Motor neuron (in vitro differentiated cells): ENCODE measurements at places on chromosomes 2 and 18. TPM values are rescaled to one million over a fixed set of nuclear protein-coding genes. Genes with fewer than 3 reads are reported as not detected.

- no peak for ATAC-seq
Observed at GRCh38 chr2:237479747-237480146, 7.3 kb upstream of the MLPH start.

GRCh38 chr18:54184836-54185235 lies 39.6 kb downstream of the MBD2 start:
- ATAC-seq: no peak

DNA sequence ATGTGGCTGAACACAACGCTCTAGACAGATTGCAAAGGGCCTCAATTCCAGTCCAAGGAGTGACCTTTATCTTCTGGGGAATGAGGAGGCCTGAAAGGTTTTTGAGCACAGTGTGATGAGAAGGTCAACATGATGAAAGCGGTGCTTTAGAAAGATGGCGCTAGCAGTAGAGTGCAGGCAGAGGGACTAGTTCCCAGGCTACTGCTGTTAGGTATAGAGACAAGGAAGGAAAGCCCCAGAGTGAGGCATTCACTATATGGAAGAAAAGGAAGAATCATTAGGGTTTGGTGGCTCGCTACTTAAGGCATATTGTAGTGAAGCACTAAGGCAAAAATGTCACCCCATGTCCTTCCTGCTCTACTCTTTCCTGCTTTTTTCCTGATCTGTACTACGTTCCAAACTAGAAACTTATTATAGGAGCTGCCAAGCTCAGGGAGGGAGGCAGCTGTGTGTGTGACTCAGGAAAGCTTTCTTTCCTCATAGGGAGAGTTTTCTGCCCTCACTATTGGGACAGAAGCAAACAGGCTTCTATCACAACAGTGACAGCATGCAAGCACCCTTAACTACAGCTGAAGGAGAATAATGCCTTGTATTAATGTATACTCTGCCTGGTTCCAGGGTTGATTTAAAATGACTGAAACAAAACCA lies 160.8 kb upstream of the CAVIN2 start:
- ATAC-seq: peak; percentile 65

- ATAC-seq: no peak
Observed at GRCh38 chr2:5942204-5942603, 250.0 kb downstream of the SOX11 start.

Gene KRCC1
- total RNA-seq: 11.4 and 11.6 TPM in 2 replicates

Gene PRADC1
- 13.3 and 13.9 TPM in 2 replicates for total RNA-seq

GRCh38 chr2:237041231-237041630 lies 44.5 kb upstream of the COPS8 start:
- no peak for ATAC-seq

DNA sequence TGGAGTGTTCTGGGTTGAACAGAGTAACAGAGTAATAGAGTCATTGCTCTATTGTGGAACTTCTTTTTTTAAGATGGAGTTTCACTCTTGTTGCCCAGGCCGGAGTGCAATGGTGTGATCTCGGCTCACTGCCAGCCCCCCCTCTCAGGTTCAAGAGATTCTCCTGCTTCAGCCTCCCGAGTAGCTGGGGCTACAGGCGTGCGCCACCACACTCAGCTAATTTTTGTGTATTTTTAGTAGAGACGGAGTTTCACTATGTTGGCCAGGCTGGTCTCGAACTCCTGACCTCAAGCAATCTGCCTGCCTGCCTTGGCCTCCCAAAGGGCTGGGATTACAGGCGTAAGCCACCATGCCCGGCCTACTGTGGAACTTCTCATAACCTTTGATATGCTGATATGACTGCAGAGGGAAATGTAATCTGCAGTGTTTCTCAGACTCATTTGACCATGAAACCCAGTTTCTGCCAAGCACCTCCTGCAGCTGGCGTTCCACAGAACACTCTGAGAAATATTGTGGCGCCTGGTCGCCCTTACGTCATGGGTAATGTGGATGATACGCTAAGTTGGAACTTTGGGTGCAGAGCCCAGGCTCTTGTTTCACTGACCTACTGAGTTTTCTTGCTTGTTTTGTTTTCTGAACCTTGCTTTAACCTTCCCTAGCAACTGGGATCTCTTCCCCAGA lies 213.8 kb downstream of the BCL2 start:
- ATAC-seq: no peak

GRCh38 chr2:189142893-189143759 lies 36.4 kb downstream of the COL5A2 start:
- ATAC-seq: no peak

DNA sequence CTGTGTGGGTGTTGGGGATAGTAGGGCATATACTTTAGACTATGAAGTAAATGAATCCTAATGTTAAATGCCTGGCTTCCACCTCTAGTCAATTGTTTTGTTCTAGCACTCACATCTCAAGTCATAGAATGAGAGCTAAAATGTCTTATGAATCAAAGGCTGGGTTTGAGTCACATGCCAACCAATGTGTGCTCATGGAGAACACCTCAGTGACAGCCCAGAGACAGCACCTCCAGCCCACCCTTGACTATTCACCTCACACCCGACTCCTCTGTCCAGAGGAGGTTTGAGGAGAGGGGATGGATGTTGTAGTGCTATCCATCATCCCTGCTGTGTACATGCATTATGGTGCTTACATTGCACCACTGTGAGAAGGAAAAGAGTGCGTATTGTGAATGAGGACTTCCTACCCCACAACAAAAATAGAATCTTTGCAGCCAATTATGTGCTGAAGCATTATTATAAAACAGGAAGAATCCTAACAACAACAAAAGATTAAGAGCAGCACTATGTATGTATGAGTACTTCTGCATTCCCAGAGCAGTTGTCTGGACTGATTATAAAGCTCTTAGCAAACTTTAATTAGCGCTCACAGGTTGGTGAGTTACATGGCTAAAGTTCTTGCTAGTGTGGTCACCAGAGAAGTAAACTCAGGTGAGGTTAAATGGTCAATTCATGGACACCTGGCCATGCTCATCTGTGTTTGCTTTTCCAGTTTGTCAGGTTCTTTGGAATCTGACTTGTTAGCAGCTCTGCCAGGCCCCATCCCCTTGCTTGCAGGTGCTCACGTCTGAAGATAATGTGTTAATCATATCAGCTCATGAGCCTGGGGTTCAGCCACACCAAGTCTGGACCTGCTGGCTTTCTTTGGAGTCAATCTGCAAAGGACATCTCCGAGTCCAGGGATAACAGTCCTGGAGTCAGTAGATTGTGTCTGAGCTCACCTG lies 55.3 kb upstream of the NABP1 start:
- ATAC-seq: no peak

DNA sequence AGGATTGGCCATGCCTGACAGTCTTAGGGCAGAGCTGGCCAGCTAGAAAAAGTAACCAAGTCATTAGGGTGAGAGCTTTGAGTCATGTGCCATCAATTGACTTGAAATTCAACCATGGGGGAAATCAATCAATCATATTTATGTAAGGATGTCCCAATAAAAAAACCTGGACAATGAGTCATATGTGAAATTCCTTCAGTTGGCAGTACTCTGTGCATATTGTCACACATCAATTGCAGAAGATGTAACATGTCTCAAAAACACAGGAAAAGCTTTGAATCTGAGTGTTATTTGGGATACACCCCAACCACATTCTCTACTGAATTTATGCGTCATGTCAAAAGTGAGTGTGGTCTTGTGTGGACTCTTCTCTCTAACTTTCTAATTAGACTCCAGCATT lies 1004.1 kb upstream of the NRXN1 start:
- ATAC-seq: no peak

DNA sequence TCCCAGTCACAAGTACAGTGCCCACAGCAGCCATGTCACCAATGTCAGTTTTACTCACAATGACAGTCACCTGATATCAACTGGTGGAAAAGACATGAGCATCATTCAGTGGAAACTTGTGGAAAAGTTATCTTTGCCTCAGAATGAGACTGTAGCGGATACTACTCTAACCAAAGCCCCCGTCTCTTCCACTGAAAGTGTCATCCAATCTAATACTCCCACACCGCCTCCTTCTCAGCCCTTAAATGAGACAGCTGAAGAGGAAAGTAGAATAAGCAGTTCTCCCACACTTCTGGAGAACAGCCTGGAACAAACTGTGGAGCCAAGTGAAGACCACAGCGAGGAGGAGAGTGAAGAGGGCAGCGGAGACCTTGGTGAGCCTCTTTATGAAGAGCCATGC lies 31.3 kb downstream of the COX7A2L start:
- no peak for ATAC-seq

GRCh38 chr2:113187771-113188170 lies 14.0 kb downstream of the PSD4 start:
- no peak for ATAC-seq

GRCh38 chr2:134304394-134305108 lies 50.7 kb downstream of the MGAT5 start:
- no peak for ATAC-seq

DNA sequence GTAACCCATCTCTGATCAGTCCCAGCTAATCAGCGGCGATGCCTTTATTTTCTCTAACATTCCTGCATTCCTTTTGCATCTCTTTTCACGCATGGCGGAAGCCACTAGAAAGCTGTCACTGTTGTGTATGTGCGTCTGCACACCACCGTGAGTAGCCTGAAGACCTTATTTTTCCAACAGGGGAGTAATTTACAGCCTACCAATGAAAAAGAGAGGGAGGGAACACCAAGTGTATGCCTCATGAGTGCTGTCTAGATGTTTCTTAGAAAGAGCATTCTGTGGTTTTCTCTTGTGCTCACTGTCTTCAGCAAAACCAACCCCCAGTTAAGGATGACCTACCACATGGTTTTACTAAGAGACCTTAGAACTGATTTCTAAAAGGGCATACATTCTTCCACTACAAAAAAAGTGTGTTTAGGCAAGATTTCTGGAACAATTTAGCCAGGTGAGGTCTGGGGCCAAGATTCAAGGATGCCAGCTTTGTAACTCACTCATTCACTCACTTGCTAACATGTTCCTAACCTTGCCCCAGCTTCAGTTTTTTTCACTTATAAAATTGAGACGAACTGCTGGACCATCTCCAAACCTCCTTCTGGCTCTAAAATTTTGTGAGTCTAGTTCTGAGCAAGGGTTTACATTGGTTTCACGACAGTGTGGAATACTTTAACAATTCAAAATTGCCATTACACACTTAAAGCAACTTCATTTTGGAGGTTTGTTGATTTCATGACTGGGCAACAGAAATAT lies 51.4 kb downstream of the BCL2 start:
- no peak for ATAC-seq

Gene AQP12B
- total RNA-seq: 0.49 and 0.52 TPM in 2 replicates

Gene OR6B2
- 0.38 TPM in 1 of 2 replicates, not detected in the other for total RNA-seq

DNA sequence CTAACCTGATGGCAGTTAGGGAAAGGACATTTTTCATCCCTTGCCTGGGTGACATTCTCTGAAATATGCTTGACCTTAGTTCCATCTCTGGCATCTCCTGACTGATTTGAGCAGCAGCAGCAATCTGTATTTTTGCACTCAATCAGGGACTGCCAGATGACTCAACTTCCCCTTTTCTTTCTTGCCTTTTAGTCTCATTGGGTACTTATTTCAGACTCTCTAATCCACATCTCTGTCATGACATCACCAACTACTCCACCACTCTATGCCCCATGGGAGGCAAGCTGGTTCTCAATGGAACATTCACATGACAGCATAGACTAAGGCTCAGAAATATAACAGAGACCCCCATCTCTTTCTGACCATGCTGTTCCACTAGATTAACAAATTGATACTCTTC lies 254.2 kb downstream of the RIT2 start:
- no peak for ATAC-seq

Gene CHCHD5
- total RNA-seq: 34.9 and 39.9 TPM in 2 replicates

DNA sequence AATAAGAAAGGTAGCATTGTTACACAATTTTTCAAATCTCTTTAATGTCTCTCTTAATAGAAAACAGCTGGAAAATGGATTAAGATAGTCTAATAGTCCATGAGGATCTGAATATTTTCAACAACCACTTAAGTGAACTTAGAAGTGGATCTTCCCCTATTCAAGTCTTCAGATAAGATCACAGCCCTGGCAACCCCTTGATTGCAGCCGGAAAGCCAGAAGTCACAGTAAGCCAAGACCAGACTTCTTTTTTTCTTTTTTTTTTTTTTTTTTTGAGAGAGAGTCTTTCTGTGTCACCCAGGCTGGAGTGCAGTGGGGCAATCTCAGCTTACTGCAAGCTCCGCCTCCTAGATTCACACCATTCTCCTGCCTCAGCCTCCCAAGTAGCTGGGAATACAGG lies 18.6 kb upstream of the ZC3H15 start:
- ATAC-seq: no peak
